Central memory CD8-positive, alpha-beta T cell (primary cell): ENCODE measurements at places on chromosomes 13 and 19.

- DNase-seq, result no peak
These were observed 28.9 kb downstream of the ARL11 start for GRCh38 chr13:49657241-49657641.

DNA sequence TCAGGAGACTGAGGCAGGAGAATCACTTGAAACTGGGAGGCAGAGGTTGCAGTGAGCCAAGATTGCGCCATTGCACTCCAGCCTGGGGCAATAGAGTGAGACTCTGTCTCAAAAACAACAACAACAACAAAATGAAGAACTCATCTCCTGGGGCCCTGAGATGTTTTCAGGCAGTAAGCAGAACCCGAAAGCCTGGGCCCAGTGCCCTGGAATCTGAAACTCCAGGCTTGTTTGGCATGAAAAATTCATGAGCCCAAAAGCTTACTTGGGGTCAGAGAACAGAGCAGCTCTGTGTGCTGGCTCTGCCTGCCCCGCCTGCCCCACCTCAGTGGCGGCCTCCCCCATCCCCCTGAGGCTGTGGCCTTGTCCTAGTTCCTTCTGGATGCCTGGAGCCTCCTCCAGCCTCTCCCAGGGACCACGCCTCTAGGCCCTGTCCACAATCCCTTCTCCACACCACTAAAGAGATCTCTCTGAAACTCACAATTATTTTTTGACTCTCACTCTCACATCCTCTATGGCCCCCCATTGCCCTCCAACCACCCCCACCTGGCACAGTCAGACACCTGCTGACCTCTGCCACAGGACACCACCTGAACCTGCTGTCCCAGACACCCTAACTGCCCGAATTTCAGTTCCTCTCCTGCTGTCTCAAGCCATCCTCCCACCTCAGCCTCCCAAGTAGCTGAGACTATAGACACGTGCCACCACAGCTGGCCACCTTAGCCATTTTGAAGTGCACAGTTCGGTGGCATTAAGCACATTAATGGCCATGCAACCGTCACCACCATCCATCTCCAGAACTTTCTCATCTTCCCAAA, 6.9 kb upstream of the AP1M2 start:
- DNase-seq, result no peak

DNA sequence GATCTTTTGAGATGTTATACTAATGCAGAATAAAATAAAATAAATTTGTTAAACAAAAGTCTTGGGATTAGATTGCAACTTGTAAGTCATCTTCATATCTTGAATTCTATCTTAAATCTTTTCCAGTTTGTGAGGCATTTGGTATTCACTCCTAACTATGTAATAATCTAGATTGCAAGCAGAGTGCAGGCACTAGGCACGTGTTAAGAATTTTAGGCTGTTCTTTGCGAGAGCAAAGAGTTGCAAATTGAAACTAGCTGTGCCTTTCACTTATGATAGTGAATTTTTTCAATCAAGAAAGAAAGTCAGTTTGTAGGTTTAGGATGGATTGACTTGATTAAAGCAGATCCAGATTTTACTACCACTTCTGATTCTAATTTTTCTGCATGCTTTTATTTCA, 264.1 kb upstream of the SPRY2 start:
- DNase-seq, result no peak

DNA sequence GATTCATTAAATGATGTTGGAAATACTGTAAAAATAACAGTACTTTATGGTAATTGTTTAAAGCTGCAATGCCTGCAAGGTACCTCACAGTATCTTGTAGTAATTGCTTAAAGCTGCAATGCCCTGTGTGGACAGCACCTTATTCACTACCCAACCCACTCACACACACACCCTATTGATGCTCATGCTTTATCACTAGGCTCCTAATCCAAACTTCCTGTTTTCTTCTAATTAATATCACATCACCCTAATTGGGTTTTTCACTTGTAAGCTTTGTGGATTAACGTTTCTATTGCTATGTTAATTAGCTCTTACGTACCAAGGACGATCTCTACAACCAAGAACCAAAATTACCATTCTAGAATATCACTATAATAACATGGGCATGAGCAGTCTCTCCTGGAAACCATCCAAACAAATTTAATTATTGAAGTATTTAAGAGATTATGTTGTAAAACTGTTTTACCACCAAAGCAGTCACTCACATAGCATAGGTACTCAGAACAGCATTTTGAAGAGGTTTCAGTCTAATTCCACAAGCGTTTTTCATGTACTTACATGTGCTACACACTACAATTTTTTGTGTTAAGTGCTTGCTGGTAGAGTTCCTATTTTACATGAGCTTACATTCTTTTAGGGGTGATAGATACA, 303.8 kb downstream of the PCDH9 start:
- no peak for DNase-seq

DNA sequence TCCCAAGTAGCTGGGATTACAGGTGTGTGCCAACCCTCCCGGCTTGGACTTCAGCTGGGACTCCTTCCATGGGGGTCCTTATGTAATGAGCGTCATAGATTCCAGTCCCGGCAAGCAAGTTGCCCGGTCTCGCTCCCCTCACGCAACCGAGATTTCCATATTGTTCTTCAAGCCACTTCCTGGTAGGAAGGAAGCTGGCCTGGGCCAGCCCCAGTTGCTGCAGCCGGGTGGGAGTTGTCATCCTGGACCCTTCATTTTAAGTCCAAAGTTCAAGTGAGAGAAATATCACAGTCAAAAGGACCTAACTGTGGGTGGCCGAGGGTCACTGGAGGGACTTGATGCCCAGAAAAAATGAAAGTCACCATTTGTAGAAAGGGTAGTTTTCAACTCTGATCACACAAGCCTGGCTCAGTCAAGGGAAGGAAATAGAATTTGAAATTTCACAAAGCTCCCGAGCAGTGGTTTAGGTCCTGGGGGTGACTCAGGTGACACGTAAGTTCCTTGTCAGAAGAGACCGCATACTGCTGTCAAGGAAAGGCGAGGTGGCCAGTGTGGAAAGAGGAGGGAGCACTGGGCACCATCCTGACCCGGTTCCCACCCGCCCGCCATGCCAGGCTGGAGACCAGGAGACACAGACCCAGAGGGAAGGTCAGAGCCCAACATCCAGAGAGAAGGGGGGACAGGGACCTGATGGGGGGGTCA, 5.3 kb downstream of the FGF21 start:
- no peak for DNase-seq

DNA sequence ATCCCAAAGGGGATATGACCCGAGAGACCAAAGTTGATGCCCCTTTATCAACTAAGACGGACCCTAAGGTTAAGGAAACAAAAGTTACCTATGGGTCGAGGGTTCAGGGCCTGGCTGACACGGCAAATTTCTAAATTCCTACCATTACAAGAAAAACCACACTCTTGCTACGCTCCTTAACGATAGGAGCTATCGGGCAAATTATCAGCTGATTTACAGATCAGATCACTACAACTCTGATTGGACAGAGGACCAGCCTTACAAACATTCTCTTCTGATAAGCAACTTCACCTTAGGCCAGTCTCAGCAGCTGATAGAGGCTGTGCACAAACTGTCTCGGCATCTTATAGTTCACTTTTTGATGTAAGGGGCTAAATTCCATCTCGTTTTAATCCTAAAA, 117.9 kb downstream of the KCTD15 start:
- no peak for DNase-seq

- DNase-seq, result no peak
These were observed 15.2 kb upstream of the MCF2L start for GRCh38 chr13:112953591-112954487.

- no peak for DNase-seq
These were observed 28.6 kb downstream of the PIN1 start for GRCh38 chr19:9863759-9864158.

DNA sequence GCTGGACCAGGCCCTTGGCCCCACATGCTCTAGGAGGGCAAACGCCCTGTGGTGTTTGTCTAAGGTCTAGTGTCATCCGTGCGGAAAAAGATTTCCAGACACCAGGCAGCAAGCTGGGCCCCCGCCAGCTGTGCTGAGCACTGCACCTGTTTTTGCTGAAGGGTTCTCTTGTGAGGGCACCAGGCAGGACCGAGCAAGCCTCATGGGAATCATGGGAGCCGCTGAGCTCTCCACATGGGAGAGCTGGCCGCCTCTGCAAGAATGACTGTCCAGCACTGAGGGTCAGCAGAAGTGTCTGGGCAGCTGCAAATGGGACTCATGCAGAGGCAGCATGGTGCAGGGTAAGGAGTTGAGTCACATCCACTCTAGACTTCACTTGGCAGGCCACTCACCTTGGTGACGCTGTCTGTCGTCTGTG, 12.0 kb downstream of the B3GNT8 start:
- DNase-seq, result no peak

DNA sequence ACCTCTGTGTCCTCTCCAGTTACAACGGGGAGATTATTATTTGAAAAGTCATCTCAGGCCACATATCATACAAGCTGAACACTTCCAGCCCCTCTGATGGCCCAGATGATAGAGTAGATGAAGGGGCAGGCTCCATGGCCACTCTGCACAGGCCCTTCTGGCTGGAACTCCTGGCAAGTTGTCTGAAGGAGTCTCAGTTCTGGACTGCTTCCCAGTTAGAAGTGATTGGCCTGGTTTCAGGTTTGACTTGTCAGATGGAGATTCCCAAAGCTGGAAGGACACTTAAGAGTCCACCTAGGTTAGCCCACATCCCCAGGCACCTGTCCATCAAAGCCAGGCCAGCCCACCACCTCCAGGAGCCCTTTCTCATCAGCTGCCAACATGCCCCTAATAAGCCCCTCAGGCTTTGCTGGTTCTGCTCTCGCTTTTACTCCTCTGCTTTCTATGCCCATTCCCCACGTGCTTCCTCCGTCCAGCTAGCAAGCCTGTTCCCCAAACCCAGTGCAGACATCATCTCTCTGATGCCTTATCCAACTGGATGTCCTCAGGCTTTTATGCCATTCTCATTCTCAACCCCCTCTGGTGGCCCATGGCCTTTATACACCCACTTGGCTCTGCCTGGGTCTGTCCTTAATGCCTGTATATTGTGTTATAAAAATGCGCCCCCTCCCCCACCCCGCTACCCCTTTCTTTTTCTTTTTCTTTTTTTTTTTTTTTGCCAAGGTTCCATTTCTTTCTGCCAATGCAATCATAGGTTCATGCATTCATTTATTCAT, 56.5 kb downstream of the HSPH1 start:
- no peak for DNase-seq

- no peak for DNase-seq
These were observed 640.1 kb upstream of the KLF12 start for GRCh38 chr13:74774264-74774663.

DNA sequence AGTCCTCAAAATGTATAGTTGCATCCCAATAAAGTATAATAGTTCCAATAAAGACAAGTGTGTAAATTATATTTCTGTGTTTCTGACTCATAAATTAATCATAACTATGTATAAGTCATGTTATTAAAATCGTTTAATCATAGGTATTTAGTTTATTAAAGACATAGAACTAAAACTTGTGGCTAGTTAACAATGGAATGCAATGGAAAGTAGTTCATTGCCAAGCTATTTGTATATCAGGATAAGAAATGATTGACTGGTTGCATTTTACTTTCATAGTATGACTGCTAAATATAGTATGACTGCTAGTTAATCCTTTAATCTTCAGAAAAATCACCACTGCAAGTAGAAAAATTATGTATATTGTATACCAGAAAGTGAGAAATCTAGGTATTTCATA, 16.9 kb downstream of the COG3 start:
- no peak for DNase-seq

- DNase-seq, result no peak
These were observed 1651.9 kb upstream of the MIR17HG start for GRCh38 chr13:89695343-89696257.

DNA sequence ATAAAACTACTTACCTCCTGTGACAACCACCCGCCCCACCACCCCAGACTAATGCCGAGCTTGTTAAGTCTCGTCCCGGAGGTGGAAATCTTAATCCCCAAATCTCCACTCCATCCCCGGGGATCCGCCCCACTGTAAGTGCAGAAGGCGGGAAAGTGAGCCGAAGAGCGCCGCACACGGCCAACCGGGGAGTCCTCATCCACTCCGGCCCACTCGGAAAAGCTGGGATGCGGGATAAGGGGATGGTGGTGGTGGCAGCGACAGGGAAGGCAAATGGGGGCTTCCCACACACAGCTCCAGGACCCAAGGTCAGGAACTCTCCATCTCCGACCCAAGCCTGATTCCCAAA, 621 bp downstream of the FBL start:
- DNase-seq, result no peak

DNA sequence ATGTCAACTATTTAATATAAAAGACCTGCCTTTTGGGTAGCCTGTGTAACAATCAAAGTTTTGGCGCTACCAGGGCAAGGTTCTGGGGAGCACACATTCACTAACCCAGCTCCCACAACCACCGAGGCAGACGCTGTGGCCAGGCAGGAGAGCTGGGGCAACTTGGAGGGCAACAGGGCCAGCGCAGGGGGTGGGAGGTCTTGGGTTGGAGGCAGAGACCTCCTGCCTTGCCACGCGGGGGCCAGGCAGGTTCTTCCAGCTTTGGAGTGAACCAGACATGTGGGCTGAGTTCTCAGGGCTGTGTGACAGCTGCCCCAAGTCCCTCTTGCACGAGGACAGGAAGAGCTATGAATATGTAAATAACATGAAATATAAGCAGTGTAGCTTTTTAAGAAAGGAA, 30.3 kb upstream of the MCF2L start:
- DNase-seq, result no peak

- DNase-seq, result no peak
These were observed 13.3 kb upstream of the LEUTX start for GRCh38 chr19:39765091-39766076.

GRCh38 chr13:111555268-111555808, 234.9 kb downstream of the TEX29 start:
- DNase-seq, result no peak
